ENCODE measurements at places on chromosomes 6 and 20.

DNA sequence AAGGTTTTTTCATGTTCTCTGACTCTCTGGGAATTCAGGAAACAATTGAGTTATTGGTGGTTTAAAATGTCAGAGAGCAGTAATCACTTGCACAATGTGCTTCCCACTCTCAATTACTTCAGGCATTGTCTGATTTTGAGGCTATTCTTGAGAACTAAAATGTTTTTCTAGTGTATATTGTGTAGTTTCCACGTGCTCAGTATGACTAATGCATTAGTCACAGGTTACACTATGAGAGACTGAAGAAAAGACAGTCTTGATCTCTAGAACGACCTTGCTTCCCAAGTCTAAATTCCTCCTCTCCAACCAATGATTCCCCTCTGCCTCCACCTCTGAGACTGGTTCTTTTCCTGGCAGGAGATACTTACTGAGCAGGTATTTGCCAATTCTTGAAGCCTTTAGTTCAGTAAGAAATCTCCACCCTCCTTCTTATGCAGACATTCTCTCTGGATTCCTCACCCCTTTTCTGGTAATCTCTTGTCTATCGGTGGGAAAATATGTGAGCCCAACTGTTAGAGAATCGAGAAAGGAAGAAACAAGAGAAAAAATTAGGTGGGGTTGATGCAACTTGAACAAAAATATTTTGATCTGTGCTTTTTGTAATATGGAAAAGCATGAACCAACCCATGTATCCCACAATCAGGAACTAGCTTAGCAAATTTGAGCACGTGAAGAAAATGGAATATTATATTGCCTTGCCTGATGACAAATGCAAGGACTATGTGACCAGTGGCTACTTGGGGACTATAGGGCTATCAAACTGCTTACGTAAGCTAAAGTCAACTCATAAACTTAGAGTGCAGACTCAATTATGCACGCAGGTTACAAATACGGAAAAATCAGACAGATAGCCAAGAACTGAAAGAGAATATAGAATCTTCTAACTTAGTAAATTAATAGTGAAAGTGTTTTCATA, 61.1 kb upstream of the SLC22A16 start:
- DNase-seq = peak; percentile 65

DNA sequence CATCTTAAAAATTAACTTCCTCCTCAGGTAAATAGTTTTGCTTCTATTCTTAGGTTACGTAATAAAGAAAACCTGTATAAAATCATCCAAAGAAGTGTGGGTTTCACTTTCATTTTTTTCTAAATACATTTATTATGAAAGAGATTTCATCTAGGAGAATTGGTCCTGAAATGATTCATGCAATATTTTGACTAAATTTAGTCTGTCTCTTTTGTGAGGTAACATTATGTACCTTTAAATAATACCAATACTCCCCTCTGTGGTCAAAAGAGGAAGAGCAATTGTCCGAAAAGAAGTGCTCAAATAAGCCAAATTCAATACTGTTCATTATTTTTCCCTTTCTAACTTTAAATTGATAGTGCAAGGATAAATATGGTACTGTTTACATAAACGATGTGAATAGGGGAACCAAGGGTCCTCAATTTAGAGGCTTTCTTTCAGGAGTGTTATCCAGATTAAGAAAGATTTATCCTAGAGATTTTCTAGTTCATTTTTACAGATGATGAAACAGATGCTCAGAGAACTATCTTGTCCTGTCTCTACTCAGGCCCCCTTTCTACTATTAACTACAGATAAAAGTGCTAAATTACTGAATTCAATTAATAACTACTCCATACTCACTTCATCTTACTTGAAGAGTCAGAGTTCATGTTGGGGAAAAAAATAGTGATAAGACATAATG, 26.2 kb downstream of the CYP39A1 start:
- peak; percentile 67 for DNase-seq

DNA sequence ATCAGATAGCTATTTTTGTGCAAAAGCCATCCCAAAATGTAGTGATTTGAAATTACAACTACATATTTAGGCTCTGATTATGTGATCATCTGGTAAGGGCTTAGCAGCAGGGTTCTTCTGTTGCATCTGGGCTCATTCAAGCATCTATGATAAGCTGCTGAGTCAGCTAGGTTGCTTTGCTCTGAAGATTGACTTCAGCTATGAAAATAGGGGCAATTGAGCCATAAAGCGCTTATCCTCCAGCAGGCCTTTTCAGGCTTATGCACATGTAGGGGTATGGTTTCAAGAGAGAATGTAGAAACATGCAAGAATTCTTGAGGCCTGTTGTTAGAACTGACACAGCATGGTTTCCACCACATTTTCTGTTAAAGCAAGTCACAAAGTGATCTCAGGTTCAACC, 114.1 kb downstream of the PLCB1 start:
- no peak for DNase-seq

GRCh38 chr6:75377386-75377785, 92.8 kb upstream of the TMEM30A start:
- no peak for DNase-seq

DNA sequence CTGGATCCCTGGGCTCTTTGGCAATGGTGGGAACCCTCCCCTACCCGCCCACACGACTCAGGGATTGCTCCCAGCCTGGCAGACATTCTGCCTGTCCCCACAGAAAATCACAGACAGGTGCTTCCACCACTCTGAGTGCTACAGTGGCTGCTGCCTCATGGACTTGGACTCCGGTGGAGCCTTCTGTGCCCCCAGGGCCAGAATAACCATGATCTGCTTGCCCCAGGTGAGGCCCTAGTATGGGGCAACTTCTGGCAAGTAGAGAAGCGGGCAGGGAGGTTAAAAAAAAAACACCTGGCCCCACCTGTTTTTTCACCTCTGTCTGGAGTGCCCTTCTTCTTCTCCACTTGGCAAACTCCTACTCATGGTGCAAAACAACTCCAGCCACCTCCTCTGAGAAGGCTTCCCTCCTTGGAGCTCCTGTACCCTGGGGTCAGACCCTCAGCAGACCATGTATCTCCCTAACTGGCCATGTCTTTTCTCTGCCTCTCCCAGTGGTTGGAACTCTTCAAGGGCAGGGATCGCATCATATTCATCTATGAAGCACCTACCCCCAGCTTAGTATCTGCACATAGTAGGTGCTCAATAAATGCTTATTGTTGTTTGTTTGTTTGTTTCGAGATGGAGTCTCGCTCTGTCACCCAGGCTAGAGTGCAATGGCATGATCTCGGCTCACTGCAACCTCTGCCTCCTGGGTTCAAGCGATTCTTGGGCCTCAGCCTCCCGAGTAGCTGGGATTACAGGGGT, 1.1 kb downstream of the CLPSL2 start:
- no peak for DNase-seq

DNA sequence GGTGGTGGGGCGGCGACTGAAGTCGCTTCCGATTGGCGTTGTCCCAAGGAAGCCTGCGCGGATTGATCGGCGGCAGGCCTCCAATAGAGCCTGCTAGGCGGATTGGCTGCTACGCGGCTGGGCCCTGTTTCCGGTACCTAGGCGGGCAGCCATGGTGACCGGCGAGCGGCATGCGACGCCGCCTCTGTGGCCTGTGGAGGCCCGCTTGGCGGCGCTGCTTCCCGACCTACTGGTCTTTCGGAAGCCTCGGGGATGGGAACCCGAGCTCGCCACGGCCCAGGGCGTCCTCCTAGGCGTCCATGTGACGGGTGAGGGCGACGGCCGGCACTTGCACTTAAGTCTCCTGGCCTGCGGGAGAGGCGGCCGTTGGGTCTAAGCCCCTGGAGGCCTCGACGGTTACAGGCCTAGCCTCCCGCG, 28.1 kb downstream of the NFYA start:
- no peak for DNase-seq

GRCh38 chr6:33924681-33925080, 120.9 kb upstream of the MLN start:
- DNase-seq = no peak

Measured in activated CD4-positive, alpha-beta T cell treated with anti-CD3 and anti-CD28 coated beads, Interleukin-10, Interleukin-2, amounts not matched to agents 100 ng/mL and 50 ng/mL, durations not matched to agents 16 hours and 8 hours (primary cell).